ENCODE measurements at places on chromosomes 1 and 21. TPM values are rescaled to one million over a fixed set of nuclear protein-coding genes. Genes with fewer than 3 reads are reported as not detected.

The S100A8 gene
- 20.3 TPM for polyA plus RNA-seq

GRCh38 chr1:31689854-31690253 lies 14.0 kb downstream of the COL16A1 start:
- DNase-seq: no peak

DNA sequence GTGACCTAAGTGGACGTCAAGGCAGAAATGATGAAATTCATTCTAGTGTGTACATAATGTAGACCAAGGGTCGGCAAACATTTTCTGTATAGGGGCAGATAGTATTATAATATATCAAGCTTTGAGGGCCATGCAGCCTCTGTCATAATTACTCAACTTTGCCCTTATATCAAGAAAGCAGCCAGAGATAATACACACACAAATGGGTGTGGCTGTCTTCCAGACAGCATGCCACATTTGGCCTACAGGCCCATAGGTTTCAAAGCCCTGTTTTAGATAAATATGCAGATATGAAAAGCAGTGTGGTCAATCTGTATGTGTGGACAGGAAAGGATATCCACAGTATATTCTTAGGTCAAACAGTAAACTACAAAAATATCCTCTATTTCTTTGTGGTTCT lies 320.1 kb upstream of the FMN2 start:
- DNase-seq: no peak

DNA sequence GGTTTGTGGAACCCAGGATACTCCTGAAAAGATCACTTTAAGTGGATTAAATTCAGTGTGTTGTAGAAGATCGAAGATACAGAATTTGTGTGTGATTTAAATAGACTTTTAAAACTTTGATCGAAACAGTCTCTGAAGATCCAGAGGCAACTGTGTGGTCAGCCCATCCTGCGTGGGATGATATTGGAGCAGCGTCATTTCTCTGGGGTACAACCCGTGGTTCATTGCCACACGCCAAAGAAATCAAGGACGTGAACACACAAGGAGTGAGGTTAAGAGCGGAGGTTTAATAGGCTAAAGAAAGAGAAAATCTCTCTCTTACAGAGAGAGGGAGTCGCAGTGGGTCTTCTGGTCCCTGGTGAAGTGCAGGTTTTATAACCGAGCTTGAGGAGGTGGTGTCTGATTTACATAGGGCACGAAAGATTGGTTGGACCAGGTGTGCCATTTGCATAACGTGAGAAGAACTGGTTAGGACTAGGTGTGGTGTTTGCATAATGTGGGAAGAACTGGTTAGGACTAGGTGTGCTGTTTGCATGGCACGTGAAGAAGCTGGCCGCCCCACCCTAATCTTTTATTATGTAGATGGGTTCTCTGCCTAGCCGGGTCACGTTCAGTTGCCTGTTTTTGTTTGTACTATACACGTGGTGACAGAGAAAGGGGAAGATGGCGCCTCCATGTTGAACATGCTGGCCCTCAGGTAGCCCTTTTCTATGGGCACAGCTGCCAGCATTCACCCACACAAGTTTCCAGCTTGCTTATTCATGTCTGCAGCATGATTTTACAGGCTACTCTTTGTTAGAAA lies 82.3 kb downstream of the ADSS2 start:
- no peak for DNase-seq

DNA sequence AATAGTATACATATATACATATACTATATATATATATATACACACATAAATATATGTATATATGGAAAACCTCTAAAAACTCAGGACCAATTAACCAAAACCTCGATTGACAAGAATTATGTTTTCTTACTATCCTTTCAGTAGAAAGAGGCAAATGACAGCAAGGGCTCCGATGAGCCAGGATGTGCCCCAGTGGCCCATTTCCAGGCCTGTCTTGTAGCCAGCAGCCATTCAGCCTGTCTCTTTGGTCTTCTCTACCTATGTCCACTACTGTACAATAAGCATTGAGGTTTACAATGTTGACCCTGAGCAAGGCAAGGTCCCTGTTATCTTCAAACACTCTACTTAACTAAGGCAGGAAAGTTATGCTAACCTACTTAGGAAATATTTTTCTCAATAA lies 9.8 kb downstream of the KCNA2 start:
- DNase-seq: no peak

Data from testis (tissue), 5 donors.